ENCODE measurements at places on chromosomes 5 and 9.
A peak's percentile ranks its signal among the peaks of the same experiment; 100 is the strongest.

- DNase-seq: no peak
These were observed 66.2 kb downstream of the MPDZ start for GRCh38 chr9:13213337-13213736.

DNA sequence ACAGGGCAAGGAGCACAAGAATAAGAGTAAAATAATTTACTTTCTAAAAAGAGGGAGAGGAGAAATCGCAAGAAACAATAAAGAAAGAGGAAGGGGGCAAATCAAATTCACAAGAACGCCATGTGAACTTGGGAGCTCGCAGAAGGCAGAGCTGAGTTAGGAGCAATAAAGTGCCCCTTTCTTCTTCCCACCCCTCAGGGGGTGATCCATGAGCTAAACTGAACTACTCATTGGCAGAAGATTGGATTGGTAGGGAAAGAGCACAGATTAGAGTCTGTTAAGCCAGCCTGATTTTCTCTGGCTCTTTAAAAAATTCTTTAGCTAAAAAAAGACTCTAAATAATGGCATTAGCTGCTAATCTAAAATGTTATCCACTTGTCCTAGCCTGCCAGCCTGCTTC is 307.5 kb downstream of the EBF1 start:
- no peak for DNase-seq

GRCh38 chr5:167790045-167790444 is 501.4 kb upstream of the WWC1 start:
- DNase-seq: no peak

GRCh38 chr5:115530426-115530825 is 14.1 kb downstream of the FEM1C start:
- peak; percentile 31 for DNase-seq

GRCh38 chr5:79697222-79698170 is 7.9 kb downstream of the CMYA5 start:
- DNase-seq: no peak

GRCh38 chr9:38371495-38371894 is 21.0 kb upstream of the ALDH1B1 start:
- DNase-seq: no peak

GRCh38 chr9:107739601-107740082 is 250.1 kb upstream of the KLF4 start:
- DNase-seq: no peak

GRCh38 chr5:96530901-96531300 is 97.9 kb upstream of the PCSK1 start:
- no peak for DNase-seq

DNA sequence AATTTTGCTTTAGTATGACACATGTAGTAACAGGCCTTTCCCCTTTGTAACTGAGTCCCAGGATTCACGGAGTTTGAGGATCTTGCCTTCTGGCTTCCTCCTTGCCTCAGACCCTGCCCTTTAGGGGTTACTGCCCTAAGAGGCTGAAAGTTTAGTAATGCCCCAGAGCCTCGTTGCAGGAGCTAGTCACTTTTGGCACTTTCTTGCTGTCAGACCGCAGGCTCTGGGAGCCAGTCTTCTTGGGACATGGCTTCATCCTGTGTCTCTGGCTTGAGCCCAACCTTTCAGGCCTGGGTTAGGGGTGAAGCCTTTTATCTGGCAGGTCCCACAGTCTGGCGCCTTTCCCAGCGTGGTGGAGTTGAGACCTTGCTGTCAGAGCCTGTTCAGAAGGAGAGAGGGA is 185.6 kb upstream of the DMRT1 start:
- DNase-seq: no peak

Measured in GM04503 (cell line).